Activated naive CD8-positive, alpha-beta T cell treated with anti-CD3 and anti-CD28 coated beads, Interleukin-2, amount 10 ng/mL, durations not matched to agents 7 days and 5 days (primary cell): ENCODE measurements at places on chromosomes 12 and 14. TPM values are rescaled to one million over a fixed set of nuclear protein-coding genes. Genes with fewer than 3 reads are reported as not detected.

DNA sequence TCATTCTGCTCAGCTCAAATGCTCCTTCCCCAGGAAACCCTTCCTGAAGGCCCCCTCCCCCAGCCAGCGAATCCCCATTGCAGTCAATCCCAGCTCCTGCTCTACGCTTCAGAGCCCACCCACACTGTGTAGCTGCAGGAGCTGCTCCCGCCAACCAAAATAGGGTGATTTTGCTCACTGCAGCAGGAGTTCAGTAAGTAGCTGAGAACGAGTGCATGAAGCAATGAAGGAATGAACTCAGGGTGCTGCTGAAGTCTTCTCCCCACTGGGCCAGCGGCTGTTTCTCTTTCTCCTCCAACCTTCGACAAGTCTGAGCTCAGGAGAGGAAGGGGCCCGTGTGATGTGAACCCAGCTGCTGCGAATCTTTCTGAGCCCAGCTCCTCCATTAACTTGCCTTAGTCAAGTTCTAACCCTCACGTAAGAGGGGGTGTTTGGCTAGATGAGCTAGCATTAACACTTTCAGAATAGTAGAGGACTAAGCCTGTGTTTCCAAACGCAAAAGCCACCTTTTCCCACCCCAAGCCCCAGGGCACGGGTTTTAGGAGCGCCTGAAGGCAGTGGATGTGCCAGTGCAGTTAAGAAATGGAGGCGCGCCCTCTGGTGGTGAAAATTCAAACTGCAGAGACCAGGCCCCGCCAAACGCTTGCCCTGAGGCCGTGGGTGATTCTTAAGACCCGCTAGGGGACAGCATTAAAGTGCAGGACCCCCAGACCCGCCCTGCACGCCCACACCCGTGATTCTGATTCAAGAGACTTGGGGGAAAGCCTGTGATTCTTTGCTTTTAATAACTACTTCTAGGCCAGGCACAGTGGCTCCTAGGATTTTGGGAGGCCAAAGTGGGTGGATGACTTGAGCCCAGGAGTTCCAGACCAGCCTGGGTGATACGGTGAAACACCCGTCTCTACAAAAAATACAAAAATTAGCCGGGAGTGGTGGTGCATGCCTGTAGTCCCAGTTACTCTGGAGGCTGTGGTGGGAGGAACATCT lies 11.9 kb upstream of the SERPINA4 start:
- peak; percentile 68 for DNase-seq

DNA sequence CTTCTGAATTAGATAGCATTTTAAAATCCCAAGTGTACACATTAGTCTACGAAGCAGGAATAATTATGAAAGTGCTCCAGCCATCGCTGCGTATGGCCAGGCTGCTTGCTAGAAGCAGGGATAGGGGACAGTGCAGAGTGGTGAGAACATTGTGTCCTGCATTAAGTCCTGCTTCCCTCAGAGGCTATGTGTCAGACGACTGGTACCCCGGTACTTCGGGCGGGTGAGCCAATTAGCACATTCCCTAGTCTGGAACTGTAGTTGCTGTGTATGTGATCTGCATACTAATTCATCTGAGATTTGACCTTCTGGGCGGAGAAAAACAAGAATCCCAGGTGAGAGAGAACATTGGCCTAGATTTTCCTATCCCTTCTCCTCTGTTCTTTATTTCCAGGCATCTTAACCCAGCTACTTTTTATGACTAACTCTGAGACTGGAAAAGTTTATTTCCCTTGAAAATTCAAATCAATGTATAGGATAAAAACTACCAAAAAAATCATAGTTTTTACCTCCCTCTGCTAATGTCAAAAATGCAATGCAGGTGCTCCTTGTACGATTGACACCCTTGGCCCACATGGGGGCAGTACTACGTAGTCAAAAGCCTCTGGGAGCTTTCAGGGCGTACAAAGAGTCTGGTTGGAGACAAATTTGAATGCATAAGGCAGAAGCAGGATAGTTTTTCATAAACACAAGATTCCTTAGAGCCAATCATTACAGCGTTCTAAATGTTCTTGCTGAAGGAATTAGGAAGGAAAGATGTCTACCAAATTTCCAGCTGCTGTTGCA lies 764.3 kb downstream of the NOVA1 start:
- DNase-seq = no peak

GRCh38 chr12:55072083-55072482 lies 52.3 kb downstream of the NEUROD4 start:
- peak; percentile 79 for DNase-seq

DNA sequence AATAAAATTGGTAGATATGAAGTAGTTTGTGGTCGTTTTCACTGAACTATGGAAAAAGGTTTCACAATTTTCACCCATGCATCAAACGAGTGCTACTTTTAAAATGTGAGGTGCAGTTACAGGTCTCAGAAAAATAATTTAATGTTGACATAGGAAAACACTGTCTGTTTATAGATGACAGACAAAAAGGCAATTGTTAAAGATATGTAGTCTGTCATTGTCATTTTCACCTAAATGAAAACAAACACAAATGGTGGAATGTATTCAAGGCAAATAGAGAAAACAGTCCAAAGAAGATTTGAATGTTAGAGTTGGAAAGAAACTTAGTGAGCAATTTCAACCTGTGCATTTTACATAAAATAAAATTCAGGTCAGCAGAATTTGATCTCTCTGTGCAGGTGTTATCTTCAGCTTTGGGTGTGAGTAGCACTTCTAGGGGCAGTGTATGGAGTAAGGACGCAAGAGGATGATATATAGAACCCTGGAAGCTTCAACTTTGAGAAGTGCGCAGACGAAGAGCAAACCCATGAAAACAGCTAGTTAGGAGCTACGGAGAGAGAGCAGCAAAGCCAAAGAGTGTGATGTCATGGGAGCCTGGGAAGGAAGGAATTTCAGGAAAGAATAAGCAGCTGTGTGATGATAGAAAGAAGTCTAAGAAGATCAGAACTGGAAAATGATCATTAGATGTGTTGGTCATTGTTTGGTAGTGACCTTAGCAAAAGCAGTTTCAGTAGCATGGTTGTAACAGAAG lies 6.2 kb downstream of the RERG start:
- DNase-seq = no peak

The KLRC2 gene
- 7.9 TPM for total RNA-seq

DNA sequence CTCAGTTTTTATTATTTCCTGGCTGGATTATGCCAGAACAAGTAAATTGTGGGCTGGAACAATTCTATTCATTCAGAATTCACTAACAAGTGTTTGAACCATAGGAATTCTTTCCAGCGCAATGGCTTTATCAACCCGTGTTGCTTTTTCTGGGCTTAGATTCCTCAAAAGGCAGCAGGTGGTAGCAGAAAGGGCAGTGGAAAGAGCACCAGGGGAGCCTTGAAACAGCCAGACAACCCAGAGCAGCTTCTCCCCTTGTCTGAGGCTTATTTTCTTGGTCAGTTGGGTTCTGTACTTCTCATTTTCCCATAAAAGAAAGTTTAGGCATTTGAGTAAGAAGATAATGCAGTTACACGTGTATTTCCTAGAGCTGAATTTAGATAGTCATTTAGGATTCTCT lies 130.7 kb downstream of the OTOGL start:
- no peak for DNase-seq

The MFAP5 gene
- total RNA-seq = not detected
